ENCODE measurements at places on chromosomes 1 and 21. TPM values are rescaled to one million over a fixed set of nuclear protein-coding genes. Genes with fewer than 3 reads are reported as not detected.

FMO2 gene
- total RNA-seq, result 0.31 TPM

ELAPOR1 gene
- total RNA-seq, result 19.5 TPM

ABCA4 gene
- total RNA-seq, result 0.94 TPM

OR1C1 gene
- not detected for total RNA-seq

CHI3L2 gene
- total RNA-seq, result 0.47 TPM

CD53 gene
- 13.1 TPM for total RNA-seq

CDA gene
- not detected for total RNA-seq

MYBPH gene
- not detected for total RNA-seq

UBE2U gene
- not detected for total RNA-seq

RIIAD1 gene
- total RNA-seq, result 7.8 TPM

CR1L gene
- total RNA-seq, result 0.16 TPM

CCDC185 gene
- total RNA-seq, result not detected

CYB5RL gene
- 4.4 TPM for total RNA-seq

NLRP3 gene
- total RNA-seq, result 1.4 TPM

MXRA8 gene
- total RNA-seq, result 11.5 TPM

AADACL3 gene
- total RNA-seq, result not detected

SRRM1 gene
- total RNA-seq, result 39.1 TPM

PLA2G2A gene
- not detected for total RNA-seq

PPT1 gene
- 41.0 TPM for total RNA-seq

NID1 gene
- 17.6 TPM for total RNA-seq

NSUN4 gene
- 7.2 TPM for total RNA-seq

LAD1 gene
- not detected for total RNA-seq

CFHR2 gene
- total RNA-seq, result not detected

SYT6 gene
- 7.3 TPM for total RNA-seq

MROH9 gene
- not detected for total RNA-seq

COL9A2 gene
- total RNA-seq, result 17.5 TPM

GJA4 gene
- 3.4 TPM for total RNA-seq

CD84 gene
- total RNA-seq, result 2.2 TPM

BSND gene
- total RNA-seq, result not detected

FCRL1 gene
- total RNA-seq, result 0.16 TPM

NR1I3 gene
- total RNA-seq, result 0.47 TPM

ITLN1 gene
- total RNA-seq, result 0.47 TPM

GPR3 gene
- not detected for total RNA-seq

AMY1A gene
- total RNA-seq, result not detected

ABCD3 gene
- total RNA-seq, result 110 TPM

KPRP gene
- not detected for total RNA-seq

IGSF21 gene
- total RNA-seq, result 45.9 TPM

DYNLT5 gene
- total RNA-seq, result 3.6 TPM

RGS18 gene
- total RNA-seq, result 0.78 TPM

FAM72B gene
- 1.7 TPM for total RNA-seq

AIRE gene
- not detected for total RNA-seq

HUNK gene
- 9.4 TPM for total RNA-seq

ZZZ3 gene
- 164 TPM for total RNA-seq

LIX1L gene
- 22.1 TPM for total RNA-seq

TPTE gene
- total RNA-seq, result not detected

AADACL4 gene
- not detected for total RNA-seq
